ENCODE measurements at places on chromosomes 12 and 14.

DNA sequence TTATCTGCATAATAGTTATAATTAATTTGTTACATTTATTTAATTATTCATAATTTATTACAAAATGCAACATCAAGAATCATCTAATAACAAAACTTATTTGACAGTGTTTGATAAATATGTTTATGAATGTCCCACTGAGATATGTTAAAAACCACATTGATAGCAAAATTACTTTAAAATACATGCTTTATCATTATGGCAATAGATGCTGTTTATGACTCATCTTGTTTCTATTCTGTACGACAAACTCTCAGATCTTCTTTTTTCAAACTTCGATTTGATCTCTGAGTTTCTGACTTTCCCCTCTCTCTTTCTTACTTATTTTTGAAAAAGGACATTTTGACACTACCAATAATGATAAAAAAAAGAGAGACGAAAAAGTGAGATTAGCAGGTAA lies 56.8 kb upstream of the LRRK2 start:
- no peak overlapping the region for H3K4me3 ChIP-seq
- H3K4me1 ChIP-seq: no peaks in the 10 kb centered on the region
- H3K27me3 ChIP-seq: no peaks in the 10 kb centered on the region

- no peak for DNase-seq
- no peak overlapping the region for H3K4me3 ChIP-seq
- H3K27me3 ChIP-seq: no peaks in the 10 kb centered on the region
- H3K27ac ChIP-seq: no peak overlapping the region
- no peaks in the 10 kb centered on the region for H3K36me3 ChIP-seq
Observed at GRCh38 chr12:111971800-111972199, 41.2 kb downstream of the TMEM116 start.

DNA sequence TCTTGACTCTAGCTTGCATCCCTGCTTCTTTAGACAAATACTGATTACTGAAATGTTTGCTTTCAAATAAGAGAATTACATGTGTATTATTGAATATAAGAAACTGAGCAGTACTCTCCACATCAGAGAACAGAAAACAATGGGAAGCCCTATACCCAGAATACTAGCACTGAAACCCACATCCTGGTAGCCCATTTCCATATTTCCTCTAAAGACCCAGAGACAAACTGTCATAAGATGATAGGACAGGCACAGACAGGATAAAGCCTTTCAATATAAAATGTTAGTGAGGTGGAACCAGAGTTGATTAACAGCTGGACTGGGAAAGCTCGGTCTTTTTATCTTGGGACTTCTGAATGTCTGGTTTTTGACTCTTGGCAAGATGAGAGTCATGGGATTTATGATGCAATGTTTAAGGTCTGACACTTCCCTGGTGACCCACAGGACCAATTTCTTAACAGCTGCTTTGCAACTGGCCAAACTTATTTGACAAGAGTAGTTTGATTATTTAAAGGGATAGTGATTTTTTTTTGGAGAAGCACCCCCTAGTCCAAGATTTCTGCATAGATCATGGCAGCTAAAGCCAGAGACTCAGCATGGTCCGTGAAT lies 166.9 kb upstream of the ATXN7L3B start:
- no peak overlapping the region for H3K4me3 ChIP-seq
- H3K27ac ChIP-seq: no peak overlapping the region
- no peaks in the 10 kb centered on the region for H3K27me3 ChIP-seq
- no peaks in the 10 kb centered on the region for H3K4me1 ChIP-seq
- H3K36me3 ChIP-seq: no peaks in the 10 kb centered on the region

GRCh38 chr14:24255931-24256711 lies 6.9 kb downstream of the TGM1 start:
- no peaks in the 10 kb centered on the region for H3K27me3 ChIP-seq
- H3K36me3 ChIP-seq: no peaks in the 10 kb centered on the region
- H3K27ac ChIP-seq: no peak overlapping the region
- no peak overlapping the region for H3K4me3 ChIP-seq

All from astrocyte (in vitro differentiated cells and primary cell).